Activated T-cell treated with anti-CD3 and anti-CD28 coated beads for 48 hours (primary cell): ENCODE measurements at places on chromosomes 3 and 15.

- DNase-seq: no peak
Measured at GRCh38 chr3:15477951-15478639, 43.4 kb downstream of the COLQ start.

DNA sequence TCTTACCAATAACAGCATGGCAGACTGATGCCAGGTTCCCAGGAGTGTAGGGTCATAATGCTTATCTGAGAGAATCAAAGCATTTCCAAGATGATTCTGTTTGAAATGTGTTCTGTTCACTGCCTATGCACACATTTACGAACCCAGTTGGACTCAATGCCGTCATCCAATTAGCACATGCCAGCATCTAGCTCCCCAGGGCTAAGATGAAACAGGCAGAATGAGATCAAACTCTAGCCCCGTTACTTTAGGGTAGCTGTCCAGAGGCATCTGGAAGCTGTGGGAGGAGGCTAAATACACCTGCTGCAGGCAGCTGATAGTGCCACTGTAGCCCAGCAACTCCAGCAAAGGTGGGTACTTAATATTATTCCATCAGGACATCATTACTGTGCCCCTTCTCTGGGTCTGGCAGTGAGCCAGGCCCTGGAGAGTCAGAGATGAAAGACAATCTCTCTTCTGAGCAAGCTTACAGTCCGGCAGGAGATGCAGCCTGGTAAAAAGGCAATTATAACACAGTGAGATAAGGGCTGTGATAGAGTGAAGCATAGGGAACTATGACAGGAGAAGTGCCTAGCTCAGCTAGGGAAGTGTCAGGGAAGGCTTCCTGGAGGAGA, 156.4 kb upstream of the PPP2R3A start:
- DNase-seq: no peak

DNA sequence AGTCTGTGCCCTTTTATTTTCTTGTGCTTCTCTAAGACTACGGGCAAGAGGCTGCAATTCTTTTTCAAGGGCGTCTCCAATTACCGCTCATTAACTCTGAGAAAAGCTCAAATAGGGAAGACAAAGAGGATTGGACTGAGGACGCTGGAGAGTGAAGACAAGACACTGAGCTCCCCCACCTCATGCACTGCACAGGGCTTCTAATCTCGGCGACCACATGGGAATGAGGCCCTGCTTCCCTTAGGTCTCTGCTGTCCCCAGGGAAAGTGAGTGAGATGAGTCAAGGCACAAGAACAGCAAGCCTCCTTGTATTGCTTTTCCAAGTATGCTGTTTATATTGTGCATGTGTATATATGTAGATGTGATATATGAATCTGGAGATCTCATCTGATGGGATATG, 392.2 kb upstream of the CFAP20DC start:
- no peak for DNase-seq

DNA sequence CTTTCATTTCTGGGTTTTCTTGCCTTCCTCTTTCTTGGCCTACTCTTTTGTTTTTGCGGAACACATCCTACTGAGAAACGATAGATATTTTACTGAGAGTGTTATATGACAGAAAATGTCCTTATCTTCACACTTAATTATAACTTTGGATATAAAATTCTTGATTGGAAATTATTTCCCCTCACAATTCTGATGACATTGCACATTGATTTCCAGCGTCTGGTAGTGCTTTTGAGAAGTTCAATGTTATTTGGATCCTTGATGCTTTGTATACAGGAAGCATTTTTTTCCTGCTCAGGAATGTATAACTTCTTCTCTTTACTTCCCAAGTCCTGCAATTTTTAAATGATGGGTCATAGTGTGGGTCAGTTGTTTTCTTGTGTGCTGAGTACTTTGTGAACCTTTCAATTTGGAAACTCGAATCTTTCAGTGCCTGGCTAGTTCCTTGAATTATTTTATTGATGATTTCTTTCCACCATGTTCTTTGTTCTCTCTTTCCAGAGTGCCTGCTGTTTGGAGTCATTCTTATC, 183.9 kb downstream of the PDCD6IP start:
- no peak for DNase-seq

- DNase-seq: no peak
Measured at GRCh38 chr3:146052791-146053310, 108.1 kb downstream of the PLOD2 start.

GRCh38 chr3:121989943-121990342, 32.1 kb downstream of the ILDR1 start:
- DNase-seq: no peak

DNA sequence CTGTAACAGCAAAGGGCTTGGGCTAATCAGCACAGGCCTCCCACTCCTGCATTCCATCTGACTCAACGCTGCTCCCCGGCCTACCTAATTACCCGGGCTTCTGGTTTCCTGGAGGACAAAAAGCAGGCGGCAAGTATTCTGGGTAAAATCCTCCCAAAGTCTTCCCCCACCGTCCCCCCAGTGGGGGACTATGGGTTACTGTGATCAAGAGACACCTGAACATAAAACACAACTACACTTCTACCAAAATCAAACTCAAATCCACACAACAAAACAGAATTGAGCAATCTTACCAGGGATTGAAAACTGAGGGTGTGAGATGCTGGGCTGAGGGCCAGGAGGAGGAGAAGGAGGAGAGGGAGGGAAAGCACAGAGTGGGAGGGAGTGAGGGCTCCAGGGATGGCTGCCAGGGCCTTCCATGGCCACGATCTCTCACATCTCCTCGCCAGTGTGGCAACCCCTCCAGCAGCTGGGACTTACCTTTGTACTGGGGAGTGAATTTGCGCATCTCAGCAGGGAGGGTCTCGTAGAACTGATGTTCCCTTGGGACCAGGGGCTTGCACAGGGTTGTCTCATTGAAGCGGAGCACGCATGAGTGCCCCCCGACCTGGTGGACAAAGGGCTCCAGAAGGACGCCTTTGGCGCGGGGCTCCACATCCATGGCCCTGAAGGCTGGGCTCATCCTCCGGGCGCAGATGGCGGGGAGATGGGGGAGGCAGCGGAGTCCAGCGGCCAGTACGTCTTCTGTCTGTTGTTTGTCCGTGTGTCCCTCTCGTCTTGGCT, 9.1 kb upstream of the NCKIPSD start:
- no peak for DNase-seq

DNA sequence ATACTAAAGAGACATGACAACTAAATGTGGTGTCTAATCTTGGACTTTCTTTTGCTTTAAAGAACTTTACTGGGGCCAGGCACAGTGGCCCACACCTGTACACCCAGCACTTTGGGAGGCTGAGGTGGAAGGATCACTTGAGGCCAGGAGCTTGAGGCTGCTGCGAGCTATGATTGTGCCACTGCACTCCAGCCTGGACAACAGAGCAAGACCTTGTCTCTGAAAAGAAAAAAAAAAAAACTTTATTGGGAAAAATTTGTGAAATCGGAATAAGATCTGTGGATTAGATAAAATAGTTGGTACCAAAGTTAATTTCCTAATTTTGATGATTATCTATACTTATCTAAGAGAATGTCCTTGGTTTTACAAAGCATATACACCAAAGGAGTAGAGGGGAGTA, 34.4 kb upstream of the USP3 start:
- DNase-seq: no peak

DNA sequence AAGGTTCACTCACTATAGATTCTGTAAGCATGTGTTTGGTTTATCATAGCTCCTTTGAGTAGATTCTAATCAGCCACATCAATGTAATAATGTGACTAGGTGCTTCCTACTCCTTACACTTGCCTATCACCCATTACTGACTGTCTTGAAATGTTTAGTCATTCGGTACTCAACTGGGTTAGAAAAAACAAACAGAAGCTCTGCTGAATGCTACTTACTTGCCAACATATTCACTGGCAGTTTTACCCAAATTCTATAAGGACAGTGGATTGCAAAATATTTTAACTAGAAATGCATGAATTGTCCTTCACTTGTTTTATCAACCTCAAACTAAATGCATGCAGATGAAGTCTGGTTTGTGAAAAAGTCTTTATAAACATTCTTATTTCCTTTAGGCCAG, 352.1 kb upstream of the ALCAM start:
- no peak for DNase-seq

DNA sequence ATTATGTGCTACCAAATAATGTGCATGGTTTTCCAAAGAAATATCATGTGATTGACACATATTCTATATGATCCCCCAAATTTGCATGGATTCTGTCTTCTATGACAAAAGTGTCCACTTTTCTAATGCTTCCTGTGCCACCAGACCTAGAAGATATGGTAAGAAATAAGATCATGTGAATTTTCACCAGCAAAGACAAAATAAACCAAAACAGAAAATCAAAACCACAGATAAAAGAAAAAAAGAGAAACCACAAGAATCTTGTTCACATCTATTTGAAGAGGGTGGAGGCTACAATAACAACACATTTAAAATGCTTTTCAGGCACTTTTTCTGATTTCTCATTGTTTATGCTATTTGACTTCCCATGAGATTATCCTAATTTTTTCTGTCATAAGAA, 303.4 kb downstream of the DIPK2A start:
- no peak for DNase-seq

DNA sequence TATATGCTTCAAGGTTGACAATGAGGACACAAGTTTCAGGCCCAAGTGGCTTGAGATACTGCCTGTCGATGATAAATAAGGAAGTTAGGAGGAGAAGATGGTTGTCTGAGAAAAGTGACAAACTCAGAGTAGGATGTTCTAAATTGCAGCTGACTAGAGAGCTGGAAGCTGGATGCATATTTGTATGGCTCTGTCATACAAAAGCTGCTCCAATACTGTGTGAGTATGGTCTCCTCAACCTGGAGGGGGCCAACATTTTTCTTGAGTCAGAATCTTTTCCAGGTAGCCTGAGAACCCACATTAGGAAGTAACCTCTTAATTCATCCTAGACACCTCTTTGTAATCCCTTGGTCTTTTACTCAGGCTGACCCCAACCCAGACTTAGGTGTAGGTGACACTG, 28.4 kb upstream of the TPRG1 start:
- no peak for DNase-seq

GRCh38 chr3:114378760-114379159, 84.9 kb downstream of the TIGIT start:
- no peak for DNase-seq

GRCh38 chr3:98702166-98702565, 61.0 kb upstream of the ST3GAL6 start:
- DNase-seq: no peak

GRCh38 chr15:58221591-58222241, 83.5 kb downstream of the AQP9 start:
- DNase-seq: no peak

- no peak for DNase-seq
Measured at GRCh38 chr15:52361975-52362494, 66.4 kb upstream of the MYO5C start.

DNA sequence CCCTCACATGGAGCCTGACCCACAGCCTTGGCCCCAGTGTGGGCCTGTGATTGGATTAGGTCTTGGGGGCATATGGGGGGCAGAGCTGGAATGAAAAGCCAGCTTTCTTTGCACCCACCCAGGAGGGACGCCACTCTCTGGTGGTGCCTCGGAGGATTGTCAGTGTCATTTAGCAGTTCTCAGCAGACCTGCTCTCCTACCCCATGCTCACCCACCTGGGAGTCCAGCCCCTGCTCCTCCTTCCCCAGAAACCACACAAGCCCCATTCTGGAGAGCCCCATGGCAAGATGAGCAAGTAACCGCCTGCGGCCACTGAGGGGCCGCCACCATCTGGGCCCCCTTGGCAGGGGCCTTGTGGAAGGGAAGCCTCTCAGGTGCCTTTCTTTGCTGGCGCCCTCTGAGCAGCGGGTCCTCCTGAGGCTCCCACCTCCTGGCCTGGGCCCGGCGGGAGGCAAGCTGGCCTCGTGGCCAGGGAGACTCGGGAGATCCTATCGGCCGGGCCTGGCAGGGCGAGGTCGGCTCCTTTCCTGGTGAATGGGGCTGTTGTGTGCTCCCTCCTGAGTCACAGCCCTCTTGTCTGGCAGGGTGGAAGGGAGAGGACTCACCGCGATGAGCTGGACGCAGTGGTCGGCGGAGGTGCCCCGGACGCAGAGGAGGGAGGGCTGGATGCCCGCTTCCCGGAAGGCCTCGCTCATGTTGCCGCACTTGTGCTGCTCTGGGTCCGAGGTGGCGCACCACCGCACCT, 2.3 kb downstream of the MELTF start:
- no peak for DNase-seq

DNA sequence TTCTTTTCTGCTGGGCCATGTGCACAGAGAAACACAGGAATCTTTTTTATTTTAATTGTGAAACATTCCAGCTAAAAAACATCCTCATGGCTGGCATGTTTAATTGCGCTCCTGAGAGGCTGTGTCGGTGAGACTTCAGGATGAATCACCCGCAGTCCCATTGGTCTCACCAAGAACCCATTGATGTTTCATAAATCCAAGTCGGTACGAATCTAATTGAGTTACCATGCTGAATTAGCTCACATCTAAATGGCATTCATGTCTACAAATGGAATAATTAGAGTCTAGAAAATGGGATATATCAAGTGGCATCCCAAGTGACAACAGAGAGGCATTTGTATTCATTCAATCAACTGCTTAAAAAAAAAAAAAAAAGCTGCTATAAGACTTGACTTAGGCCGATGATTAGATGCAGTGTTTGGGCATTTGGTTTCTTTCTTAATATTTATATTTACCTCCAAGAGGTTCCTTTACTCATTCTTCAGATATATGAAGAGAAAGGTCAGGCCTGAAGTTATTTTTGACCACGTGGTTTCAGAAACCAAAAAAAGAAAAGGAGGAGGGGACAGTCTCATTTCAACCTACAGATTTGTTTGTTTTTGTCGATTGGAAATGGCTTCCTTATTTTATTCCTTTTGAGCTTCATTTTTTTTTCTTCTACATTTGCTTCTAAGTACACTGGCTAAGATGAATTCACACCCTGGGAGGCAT, 79.1 kb upstream of the FOXB1 start:
- no peak for DNase-seq

- no peak for DNase-seq
Measured at GRCh38 chr3:158103081-158103886, 2.9 kb downstream of the SHOX2 start.

GRCh38 chr3:111859061-111859973, at the start of gene PHLDB2:
Gene PHLDB2, plus strand, starts transcription at chr3:111859265. Its CDS starts 24,813 bp downstream, at chr3:111884078.
- DNase-seq: peak; percentile 45

- no peak for DNase-seq
Measured at GRCh38 chr3:78801926-78802561, 965.8 kb downstream of the ROBO1 start.

DNA sequence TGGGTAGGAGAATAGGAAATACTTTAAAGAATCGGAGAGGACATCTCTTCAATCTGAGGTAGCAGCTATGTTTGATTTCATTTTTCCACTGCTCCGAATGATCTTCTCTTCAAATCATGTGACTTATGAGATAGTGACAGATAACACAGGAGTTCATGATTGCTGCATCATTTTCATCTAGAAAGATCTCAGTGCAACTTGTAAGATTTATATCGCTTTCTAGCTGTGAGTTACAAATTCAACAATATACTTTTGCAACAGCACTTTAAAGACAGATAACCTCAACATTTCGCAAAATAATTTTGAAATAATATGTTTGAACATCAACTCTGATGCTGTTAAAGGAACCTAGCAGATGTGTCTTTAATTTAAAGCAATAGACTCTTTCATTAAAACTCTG, 99.9 kb upstream of the CCDC80 start:
- no peak for DNase-seq
